CD8-positive, alpha-beta memory T cell (primary cell): ENCODE measurements at places on chromosomes 16 and 17. TPM values are rescaled to one million over a fixed set of nuclear protein-coding genes. Genes with fewer than 3 reads are reported as not detected.
A peak's percentile ranks its signal among the peaks of the same experiment; 100 is the strongest.

DNA sequence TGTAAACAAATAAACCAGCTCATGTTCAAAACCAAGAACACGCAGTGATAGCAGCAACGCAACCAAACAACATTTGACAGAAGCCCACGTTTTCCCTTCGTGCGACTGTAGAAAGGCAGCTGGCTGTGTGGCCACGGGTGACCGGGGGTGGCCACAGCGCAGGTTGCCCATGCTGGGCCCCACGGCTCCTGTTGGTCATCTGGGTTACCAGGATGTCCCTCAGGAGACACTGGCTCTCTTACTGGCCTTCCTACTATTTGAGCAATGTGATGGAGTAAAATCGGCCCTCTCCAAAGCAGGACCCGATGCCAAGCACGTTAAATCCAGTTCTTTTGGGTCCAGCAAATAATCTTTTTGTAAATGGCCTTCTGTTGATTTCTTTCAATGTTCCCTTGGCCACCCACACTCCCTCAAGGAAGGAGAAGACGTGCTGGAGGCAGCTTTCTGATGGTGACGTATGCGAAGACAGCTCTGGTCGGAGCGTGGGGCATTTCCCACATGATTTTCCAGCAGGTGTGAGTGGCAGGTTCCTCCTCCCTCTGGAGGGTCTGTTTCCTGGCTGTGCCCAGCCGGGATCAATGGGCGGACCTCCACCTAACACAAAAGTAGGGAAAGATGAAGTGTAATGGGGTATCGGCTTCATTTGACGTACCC lies 143.1 kb upstream of the CHMP6 start:
- no peak for DNase-seq

DNA sequence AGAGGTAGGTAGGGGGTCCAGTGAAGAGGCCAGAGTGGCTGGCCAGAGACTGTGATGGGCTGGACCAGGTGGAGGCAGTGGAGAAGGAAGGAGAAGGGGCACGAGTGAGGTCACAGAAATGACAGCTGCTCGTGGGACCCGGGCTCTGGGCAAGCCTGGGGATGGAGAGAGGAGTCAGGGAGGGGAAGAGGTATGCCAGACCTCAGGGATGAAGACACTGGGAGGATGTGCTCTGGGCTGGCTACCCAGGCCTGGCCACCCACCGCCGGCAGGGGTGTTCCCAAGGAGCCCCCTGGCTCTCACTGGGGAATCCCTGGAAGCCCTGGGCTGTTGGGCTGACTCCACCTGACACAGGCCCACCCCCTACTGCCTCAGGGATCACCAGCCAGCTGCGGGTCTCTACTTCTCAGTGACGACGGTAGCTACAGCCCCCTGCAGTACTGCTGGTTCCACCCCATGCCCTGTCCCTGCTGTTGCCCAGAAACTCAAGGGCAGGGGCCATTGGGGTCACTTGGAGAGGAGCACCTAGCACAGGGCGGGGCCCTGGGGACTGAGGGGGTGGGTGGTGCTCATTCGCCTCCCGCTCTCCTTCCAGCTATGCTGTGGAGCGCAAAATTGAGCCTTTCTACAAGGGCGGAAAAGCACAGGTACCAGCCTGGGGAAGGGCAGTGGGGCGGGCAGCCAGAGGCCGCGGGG lies 1.8 kb downstream of the TBL3 start:
- no peak for DNase-seq

- DNase-seq = no peak
Measured at GRCh38 chr16:11833951-11834695, 17.2 kb downstream of the RSL1D1 start.

DNA sequence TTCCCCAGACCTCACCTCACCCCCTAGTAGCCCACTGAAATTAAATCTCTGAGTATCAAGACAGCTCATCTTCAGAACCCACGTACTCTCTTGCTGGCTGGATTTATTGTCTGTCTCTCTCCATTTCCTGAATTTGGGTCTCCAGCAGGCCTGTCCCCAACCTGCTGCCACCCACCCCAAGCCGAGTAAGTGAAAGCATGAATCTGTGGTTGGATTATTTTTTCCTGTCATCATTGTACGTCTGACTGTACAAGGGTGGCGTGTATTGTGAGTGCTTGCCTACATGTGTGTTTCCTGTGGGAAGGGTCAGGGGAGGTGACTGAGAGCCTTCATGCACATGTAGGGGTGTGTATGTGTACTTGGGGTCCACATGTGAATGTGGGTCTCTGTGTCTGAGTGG lies 5.4 kb downstream of the TNP2 start:
- DNase-seq = peak; percentile 55

Gene HOXB3
- 3.5 TPM for total RNA-seq

- DNase-seq = no peak
Measured at GRCh38 chr17:34141590-34141989, 113.5 kb upstream of the CCL2 start.

Gene SMCR8
- total RNA-seq = 26.7 TPM

DNA sequence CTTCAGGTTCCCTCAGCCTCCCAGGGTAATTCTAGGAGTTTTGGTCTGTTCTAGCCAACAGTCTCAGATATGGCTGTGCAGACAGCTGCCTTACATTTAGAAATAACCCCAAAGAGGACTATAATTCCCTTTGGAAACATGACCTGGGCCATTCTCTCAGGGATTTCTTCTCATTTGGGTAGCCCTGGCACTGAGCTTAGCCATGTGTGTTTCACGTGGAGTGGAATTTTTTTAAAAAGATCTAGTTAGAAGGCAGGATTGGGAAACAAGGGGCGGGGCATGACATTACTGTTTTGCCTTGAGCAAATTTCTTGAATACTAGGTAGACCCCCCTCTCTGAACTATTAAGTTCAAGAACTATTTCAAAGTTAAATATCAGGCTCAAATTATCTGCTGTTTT lies 29.6 kb upstream of the MRC2 start:
- no peak for DNase-seq

GRCh38 chr17:31935512-31935911 lies 1.3 kb upstream of the SUZ12 start:
- DNase-seq = no peak

GRCh38 chr17:37450112-37450511 lies 39.6 kb upstream of the DUSP14 start:
- DNase-seq = no peak

GRCh38 chr17:16407911-16408588 lies 7.3 kb upstream of the TRPV2 start:
- peak; percentile 33 for DNase-seq

DNA sequence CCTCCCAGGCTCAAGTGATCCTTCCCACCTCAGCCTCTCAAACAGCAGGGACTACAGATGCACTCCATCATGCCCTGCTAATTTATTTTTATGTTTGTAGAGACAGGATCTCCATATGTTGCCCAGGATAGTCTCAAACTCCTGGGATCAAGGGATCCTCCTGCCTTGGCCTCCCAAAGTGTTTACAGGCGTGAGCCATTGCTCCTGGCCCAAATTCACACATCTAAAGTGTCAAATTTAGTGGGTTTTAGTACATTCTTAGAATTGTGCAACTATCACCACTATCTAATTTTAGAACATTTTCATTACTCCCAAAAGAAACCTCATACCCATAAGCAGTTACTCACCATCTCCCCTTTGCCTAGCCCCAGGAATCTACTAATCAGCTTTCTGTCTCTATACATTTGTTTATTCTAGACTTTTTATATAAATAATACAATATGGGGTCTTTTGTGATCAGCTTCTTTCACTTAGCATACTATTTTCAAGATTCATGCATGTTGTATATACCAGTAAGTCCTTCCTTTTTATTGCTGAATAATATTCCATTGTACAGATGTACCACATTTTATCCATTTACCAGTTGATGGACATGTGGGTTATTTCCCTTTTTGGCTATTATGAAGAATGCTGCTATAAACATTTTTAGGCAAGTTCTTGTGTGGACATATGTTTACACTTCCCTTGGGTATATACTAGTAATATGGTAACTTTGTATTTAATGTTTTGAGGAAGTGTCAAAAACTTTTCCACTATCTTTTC lies 25.1 kb upstream of the ITGA2B start:
- no peak for DNase-seq

DNA sequence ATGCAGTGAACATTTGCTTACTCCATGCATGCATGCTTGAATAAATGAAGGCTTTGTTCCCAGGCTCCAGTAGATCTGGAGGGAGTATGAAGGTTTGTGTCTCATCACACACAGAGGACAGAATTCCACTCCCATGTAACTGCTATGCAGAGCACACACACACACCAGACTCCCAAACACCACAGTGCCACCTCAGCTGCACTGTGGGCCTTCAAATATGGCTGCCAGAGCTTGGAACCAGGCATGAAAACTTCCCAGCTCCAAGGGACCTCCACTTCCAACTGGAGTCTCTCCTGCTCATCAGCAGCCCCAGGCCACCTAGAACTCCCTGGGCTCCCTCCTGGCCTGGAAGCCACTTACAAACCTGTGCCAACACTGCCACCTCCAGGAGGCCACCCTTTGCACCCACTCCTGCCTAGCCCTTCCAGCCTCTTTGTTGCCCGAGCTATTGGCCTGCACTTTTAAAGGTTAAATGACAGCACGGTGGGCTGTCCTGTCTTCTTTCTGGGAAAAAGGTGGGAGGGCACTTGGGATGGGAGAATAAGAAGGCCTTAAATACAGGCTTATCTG lies 151.2 kb downstream of the ZNF423 start:
- no peak for DNase-seq

Gene WNK4
- total RNA-seq = 0.55 TPM

- no peak for DNase-seq
Measured at GRCh38 chr17:71801301-71801700, 319.5 kb upstream of the SOX9 start.

DNA sequence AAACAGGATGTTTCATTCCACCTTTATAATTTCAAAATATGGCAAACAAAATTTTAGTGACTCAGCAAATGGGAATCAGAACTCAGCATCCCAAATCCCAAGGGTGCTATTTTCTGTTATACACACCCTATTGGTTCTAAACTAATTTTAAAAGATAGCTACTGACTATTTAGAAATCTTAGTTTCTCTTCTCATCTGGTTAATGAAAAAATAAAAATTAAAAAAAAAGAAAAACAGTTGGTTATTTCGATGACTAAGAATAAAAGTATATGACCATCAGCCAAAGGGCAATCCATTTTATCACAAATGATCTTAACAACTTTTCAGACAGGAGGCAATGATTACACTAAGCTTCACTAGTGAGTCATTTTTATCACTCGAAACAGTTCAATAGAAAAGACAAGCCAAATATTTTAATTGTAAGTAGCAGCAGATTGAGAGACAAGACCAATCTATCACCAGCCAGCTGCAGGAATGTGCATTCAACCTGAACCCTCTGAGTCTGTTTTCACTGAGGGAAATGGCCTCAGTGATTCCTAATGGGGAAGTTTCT lies 15.2 kb downstream of the PHLPP2 start:
- no peak for DNase-seq

DNA sequence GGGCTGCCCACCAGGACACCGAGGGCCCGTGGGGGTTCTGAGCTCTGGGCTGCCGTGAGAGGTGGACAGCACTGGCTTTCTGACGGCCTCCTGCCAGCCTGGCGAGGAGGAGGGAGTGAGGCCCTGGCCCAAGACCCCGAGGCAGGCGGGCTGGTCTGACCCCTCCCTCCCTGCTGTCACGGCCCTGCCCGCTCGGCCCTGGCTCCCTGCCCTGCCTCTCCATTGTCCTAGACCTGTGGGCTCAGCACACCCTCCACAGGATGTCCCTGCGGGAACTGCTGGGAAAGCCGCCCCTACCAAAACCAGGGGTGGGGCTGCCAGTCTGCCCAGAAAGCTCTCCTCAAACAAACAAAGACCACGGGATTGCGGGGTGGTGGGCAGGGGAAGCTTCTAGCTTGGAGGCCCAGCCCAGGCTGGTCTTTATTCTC lies 20.7 kb downstream of the SPNS2 start:
- DNase-seq = no peak

DNA sequence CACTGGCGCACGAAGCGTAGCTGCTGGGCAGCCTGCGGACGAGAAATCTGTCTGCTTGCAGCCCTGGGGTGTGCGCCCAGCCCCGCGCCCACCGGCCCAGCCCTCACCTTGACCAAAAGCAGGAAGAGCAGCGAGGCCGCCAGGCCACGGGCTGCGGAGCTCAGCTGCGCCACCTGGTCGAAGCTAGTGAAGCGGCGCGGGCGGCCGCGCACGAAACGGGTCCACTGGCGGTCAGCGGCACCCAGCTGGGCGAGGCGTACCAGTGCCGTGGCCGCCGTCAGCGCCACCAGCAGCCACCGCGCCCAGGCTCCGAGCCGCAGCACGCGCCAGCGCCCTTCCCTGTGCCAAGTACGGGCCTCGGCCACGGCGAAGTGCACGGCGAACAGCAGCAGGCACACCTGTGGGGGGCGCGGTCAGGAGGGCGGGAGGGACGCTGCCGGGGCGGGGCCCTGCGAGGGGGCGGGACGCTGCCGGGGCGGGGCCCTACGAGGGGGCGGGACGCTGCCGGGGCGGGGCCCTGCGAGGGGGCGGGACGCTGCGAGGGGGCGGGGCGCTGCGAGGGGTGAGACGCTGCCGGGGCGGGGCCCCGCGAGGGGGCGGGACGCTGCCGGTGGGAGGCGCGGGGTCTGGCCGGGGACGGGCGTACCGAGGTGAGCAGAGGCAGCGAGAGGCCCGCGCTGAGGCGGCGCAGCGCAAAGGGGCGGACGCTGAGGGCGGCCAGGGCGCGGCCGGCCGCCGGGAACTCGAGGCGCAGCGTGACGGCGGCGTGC lies 43.2 kb downstream of the TSC2 start:
- DNase-seq = no peak

DNA sequence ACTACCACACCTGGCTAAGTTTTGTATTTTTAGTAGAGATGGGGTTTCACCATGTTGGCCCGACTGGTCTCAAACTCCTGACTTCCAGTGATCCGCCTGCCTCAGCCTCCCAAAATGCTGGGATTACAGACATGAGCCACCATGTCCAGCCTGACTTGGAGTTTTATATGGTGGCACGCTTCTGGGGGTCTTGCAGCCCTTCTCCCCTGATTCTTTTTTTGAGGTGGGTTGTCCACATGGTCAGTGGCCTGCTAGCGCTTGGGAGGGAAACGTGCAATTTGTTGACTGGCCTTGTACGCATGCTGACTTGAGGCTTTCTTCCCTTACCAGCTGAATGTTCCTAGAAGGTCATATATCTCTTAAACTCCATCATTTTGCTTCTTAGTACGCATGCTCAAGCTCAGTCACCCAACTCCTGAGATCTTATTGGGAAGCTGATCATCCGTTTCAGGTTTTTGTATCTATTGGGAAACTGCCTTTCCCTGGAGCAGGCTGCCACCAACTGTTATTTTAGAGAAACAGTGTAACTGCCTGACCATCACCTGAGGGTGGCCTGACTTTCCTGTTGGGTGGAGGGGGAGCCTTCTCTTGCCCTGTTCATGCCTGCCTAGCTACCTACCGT lies 13.7 kb upstream of the LDHD start:
- DNase-seq = no peak

Gene TBX6
- 0.83 TPM for total RNA-seq

DNA sequence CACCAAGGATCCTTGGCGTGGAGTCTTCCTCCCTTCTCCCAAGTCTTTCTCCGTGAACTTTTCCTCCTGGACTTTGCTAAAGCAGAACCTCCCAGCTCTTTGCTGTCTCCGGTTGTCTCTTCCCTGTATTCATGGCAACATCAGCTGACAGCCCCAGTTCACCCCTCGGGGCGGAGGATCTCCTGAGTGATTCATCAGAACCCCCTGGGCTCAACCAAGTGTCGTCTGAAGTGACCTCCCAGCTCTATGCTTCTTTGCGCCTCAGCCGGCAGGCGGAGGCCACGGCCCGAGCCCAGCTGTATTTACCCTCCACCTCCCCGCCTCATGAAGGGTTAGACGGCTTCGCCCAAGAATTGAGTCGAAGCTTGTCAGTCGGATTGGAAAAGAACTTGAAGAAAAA lies 943 bp downstream of the CNTROB start:
- DNase-seq = no peak

- DNase-seq = peak; percentile 50
Measured at GRCh38 chr17:65039336-65039988, 17.1 kb downstream of the GNA13 start.

- DNase-seq = no peak
Measured at GRCh38 chr16:19367335-19367734, 50.3 kb upstream of the TMC5 start.

- DNase-seq = peak; percentile 57
Measured at GRCh38 chr17:81551458-81552243, 502 bp downstream of the FAAP100 start.
